ENCODE measurements at places on chromosomes 3 and 15. TPM values are rescaled to one million over a fixed set of nuclear protein-coding genes. Genes with fewer than 3 reads are reported as not detected.

GRCh38 chr15:92151741-92152140, 241.9 kb upstream of the ST8SIA2 start:
- no peaks in the 10 kb centered on the region for H3K27me3 ChIP-seq
- no peaks in the 10 kb centered on the region for H3K36me3 ChIP-seq
- no peaks in the 10 kb centered on the region for H3K4me1 ChIP-seq
- no peak overlapping the region for H3K27ac ChIP-seq

- H3K4me3 ChIP-seq: no peak overlapping the region
- H3K27me3 ChIP-seq: no peaks in the 10 kb centered on the region
- H3K4me1 ChIP-seq: no peaks in the 10 kb centered on the region
- H3K36me3 ChIP-seq: no peaks in the 10 kb centered on the region
- H3K27ac ChIP-seq: no peak overlapping the region
These were observed 214.1 kb upstream of the CHRM5 start for GRCh38 chr15:33754242-33754641.

- no peak overlapping the region for H3K4me3 ChIP-seq
- no peaks in the 10 kb centered on the region for H3K4me1 ChIP-seq
- no peak for DNase-seq
These were observed 461.4 kb downstream of the NSUN3 start for GRCh38 chr3:94524102-94524919.

GRCh38 chr3:11001020-11001657, 8.6 kb downstream of the SLC6A1 start:
- no peak for DNase-seq
- no peaks in the 10 kb centered on the region for H3K27me3 ChIP-seq
- no peaks in the 10 kb centered on the region for H3K36me3 ChIP-seq

- DNase-seq: no peak
- no peaks in the 10 kb centered on the region for H3K4me1 ChIP-seq
- no peak overlapping the region for H3K4me3 ChIP-seq
- H3K27me3 ChIP-seq: no peaks in the 10 kb centered on the region
- H3K27ac ChIP-seq: no peak overlapping the region
These were observed 21.7 kb downstream of the KIF7 start for GRCh38 chr15:89633585-89633984.

- DNase-seq: no peak
- no peak overlapping the region for H3K4me3 ChIP-seq
- H3K36me3 ChIP-seq: no peaks in the 10 kb centered on the region
- no peaks in the 10 kb centered on the region for H3K27me3 ChIP-seq
- no peak overlapping the region for H3K27ac ChIP-seq
- no peaks in the 10 kb centered on the region for H3K4me1 ChIP-seq
These were observed 177.4 kb downstream of the POTEB3 start for GRCh38 chr15:21262851-21263425.

ADIPOQ gene
- 2,151 TPM for total RNA-seq

ATRIP gene
- total RNA-seq: 8.6 TPM

CCNB2 gene
- total RNA-seq: 3.5 TPM

BFSP2 gene
- total RNA-seq: not detected
